ENCODE measurements at places on chromosomes 1 and 21. TPM values are rescaled to one million over a fixed set of nuclear protein-coding genes. Genes with fewer than 3 reads are reported as not detected.

KCNJ10 gene
- total RNA-seq, result not detected

PCP4L1 gene
- 0.06 TPM for total RNA-seq

KMO gene
- total RNA-seq, result 0.68 TPM

PRELP gene
- total RNA-seq, result not detected

CFHR2 gene
- not detected for total RNA-seq

CLDN14 gene
- 0.07 TPM for total RNA-seq

SLFNL1 gene
- 0.02 TPM for total RNA-seq
